ENCODE measurements at places on chromosomes 16 and 17.

- peak; percentile 56 for DNase-seq
Observed at GRCh38 chr16:4116325-4117249, at the start of gene ADCY9. TSS of gene ADCY9 (minus strand) at chr16:4116442. CDS start at chr16:4115442, 1,000 bp downstream.

GRCh38 chr16:60510941-60511340 is 1525.3 kb downstream of the CDH8 start:
- DNase-seq: no peak

DNA sequence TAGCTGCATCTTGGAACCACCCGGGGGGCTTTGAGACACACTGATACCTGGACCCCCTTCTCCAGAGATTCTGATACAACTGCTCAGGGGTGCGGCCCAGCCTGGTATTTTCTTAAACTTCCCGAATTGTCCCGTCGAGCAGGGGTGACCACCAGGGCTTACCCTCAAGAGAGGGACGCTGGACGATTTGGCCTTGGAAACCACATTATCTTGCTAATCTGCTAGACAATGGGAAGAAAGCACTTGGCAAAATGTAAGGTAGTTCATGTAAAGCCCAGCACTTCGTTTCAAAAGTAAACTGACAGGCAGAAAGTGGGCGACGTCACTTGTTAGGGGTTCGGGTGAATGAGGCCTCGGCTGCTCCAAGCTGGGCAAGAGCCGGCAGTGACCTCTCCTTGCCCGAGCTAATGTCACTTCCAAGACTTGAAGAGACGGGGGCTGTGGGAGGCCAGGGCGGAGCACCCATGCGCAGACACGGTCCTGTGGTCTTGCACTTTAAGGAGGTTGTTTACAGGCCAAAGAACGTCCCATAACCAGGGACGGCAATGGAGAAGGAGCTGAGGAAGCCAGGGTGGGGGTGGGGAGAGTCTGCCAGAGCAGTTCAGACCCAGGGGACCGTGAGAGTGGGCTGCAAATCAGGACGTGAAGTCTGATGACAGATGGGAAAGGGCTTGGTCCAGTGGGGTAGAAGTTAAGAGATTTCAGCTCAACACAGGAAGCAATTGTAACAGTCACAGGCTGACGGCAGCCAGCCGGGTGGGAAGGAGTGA is 152.7 kb upstream of the GSE1 start:
- DNase-seq: no peak

DNA sequence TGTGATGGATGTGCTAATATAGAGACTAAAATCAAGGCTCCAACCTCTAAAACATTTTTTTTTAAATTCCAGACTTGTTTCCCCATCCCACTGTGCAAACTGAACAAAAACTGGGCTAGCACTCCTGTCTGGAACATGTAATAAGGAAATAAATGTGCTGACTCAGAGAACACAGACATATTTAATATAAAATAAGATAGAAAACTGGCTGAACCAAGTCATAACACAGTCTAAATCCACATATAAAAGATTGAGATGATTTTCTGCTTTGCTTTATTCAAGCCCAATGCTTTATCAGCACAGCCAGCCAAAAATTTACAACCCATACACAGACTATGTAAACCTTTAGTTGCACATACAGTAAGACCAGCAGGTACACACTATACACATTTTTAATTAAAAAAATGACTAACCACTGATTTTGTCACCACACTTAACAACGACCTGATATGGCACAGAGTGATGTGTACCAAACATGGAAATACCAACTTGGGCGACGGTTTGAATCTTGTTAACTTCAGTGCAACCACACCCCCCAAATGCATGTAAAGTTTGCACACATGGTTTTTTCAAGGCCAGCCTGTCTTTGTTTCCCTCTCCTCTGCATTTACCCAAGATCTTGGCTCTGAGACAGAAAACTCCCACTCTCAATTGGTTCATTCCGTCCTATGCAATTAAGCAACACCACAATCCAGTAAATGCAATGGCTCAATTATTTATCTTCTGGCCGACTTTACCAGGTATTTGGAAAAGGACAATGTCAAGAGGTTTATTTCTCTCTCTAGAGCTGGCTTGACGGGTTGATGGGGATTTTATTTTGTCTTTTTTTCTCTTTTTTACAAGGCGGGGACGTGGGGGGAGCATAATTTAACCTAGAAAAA is 1.2 kb downstream of the STAT3 start:
- DNase-seq: no peak

- no peak for DNase-seq
Observed at GRCh38 chr16:83389751-83390150, 418.0 kb upstream of the HSBP1 start.

- DNase-seq: no peak
Observed at GRCh38 chr17:17370711-17371110, 67.5 kb downstream of the NT5M start.

DNA sequence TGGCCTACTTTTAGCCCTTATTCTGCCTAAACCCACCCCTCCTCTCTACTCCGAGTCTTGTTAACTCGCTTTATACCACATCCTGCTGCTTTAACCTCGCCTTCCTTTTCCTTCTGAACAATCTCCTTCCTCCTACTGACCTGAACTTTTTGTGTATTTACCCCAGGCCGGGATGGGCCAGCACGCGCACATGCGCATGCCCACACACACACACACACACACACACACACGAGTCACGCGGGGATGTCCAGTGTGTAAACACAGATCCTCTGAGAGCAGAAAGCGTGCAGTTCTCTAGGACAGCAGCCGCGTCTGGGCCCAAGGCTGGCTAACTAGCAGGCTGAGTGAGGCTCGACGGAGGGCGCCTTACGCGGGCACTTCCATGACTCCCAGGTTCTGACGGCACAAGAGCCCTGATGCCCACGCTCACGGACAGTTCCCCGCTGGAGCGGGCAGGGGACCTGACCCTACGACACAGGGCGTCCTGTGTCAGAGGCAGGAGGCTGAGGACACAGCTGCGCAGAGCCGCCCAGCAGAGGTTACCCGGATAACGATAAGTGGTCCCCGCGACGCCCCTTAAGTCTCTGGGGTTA is 610 bp downstream of the PIK3R5 start:
- no peak for DNase-seq

DNA sequence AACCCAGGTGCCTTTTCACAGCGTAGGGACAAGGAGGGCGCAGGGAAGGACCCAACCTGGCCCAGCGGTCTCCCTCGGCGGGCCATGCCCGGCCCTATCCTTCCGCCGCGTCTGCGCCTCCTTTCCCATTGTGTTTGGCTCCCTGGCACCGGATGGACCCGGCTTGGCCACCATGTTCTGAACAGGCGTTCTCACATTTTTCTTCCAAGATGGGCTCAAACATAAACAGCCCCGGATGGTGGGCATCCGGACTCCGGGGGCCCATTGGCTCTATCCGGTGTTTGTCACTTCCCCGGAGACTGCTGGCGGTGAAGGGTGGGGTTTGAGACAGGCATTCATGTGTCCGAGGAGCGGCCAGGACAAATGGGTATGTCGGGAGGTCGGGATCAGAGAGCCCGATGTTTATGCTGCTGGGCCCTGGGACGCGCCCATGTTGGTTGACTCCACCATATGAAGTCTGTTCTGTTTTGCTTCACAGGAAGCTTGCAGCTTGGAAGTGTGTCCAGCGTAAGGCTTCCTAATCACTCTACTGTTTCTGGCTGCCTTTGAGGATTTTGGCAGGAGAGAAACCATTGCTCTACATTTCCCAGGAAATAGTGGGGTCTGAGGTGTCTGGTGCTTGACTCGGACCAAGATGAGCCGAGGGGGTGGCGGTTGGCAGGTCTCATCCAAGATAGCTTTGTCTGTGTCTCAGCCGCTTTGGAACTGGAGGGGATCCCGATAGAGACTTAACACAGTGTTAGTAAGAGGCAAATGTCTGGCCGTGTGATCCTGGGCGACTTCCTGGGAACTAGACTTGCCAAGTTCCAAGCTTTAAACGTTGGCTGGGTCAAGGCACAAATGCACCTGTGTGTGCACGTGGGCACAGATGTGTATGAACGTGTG is 188.3 kb downstream of the IRF8 start:
- no peak for DNase-seq

DNA sequence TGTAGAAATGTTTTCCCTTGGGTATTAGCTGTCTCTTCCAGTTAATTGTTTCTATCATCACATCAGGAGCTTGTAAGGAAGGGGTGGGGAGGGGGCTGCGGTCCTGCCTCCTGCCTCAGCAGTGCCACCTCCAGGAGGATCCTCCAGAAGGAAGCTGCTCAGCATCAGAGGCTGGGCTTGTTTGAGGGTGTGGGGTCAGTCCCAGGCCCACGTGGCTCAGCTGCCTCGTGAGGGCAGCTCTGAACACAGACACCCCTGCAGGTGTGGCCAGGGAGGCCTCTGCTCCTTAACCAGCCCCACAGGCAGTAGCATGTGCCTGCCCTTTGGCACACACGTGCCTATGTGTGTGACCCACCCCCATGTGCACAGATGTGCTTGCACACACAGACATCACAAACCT is 46.3 kb downstream of the MRM1 start:
- no peak for DNase-seq

DNA sequence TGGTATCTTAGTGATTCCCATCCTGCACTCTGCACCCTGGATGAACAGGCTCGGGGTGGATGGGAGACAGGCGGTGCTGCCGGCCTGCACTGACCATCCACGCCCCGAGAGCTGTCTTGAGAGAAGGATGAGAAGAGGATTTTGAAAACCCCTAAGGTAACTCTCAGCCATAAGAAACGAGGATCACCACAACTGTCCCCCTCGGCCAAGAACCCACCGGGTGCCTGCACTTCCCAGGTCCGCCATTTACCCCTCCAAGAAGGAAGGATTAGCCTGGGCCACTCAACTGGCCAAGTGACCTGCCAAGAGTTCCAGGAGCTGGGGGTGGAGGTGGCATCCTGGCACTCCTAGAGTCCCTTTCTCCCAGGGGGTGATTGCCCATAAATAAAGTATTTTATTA is 302.4 kb upstream of the TNRC6C start:
- DNase-seq: no peak

- no peak for DNase-seq
Observed at GRCh38 chr16:84266451-84266850, 26.6 kb upstream of the KCNG4 start.

DNA sequence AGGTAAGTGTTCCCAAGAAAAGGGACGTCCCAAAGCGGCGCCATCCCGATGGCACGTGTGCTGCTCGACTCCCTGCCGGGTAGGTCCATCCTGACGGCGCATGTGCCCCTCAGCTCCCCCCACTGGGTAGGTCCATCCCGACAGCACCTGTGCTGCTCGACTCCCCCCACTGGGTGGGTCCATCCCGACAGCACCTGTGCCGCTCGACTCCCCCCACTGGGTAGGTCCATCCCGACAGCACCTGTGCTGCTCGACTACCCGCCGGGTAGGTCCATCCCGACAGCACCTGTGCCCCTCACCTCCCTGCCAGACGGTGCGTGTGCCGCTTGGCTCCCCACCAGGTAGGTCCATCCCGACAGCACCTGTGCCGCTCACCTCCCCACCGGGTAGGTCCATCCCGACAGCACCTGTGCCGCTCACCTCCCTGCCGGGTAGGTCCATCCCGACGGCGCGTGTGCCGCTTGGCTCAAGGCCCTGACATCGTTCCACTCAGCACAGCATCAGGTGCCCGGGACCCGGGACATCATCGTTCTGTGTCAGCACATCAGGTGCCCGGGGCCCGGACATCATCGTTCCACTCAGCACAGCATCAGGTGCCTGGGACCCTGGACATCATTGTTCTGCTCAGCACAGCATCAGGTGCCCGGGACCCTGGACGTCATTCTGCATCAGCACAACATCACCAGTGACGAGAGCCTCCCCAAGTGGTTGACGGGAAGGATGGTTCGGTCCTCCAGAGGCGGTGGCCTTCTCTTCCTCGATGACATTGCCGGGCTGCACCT is 5.7 kb upstream of the FN3K start:
- no peak for DNase-seq

DNA sequence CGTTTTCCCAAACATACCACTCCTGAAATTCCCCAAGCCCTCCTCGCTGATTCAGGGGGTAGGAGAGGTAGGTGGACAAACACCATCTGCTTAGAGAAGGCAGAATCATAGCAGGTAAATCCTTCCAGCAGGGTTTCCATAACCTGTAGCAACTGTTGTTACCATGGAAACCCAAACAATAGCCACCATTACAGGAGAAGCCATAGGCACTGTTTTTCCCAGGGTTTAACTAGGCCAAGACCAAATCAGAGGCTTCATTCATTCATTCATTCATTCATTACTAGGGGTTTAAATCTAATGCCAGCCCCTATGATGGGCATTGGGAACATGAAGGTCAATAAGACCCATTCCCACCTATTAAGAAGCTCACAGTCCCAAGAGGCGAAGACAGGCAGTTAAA is 25.5 kb upstream of the CIITA start:
- no peak for DNase-seq

DNA sequence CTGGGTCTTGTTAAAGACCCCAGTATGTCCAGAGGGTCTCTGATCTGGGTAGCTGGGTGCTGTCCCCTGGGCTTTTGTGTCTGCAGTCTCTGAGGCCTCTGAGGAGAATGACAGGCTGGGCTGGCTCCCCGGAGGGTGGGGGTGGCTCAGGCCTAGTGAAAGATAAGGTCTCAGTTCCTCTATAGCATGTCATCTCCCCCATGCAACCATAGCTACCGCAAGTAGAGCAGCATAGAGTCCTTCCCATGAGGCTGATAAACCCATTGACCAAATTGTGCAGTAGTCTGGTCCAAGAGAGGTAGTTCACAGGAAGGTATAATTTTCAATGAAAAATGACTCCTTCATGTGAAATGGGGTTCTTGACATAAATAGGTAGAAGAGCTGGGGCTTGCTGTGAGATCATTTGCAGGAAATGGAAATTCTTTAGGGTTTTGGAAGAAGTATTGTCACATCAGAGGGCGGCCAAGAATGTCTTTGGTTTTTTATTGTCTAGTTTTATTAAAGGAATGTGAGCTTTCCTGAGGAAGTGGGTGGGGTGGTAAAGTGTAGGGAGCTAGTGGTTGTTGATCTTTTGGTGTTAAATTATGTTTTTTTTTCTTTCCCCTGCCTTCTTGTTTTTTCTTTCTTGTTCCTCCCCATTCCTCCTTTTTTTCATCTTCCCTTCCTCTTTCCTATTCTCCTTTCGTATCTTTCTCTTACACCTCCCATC is 21.0 kb downstream of the SLC7A6OS start:
- DNase-seq: peak; percentile 56

- no peak for DNase-seq
Observed at GRCh38 chr16:8720080-8720966, 45.9 kb downstream of the ABAT start.

Data from stimulated activated CD4-positive, alpha-beta T cell treated with anti-CD3 and anti-CD28 coated beads, Interleukin-15, amount 100 ng/mL, for 48 hours (primary cell).